ENCODE measurements at places on chromosomes 5 and 9. TPM values are rescaled to one million over a fixed set of nuclear protein-coding genes. Genes with fewer than 3 reads are reported as not detected.

TMC1 gene
- 0.69 TPM for total RNA-seq

C9 gene
- not detected for total RNA-seq

OR1Q1 gene
- not detected for total RNA-seq

ARID3C gene
- not detected for total RNA-seq

HRH2 gene
- total RNA-seq = 8.2 TPM

CCL27 gene
- total RNA-seq = not detected

DCTN3 gene
- total RNA-seq = 77.0 TPM

SHB gene
- total RNA-seq = 18.7 TPM

INSL4 gene
- not detected for total RNA-seq

TEK gene
- 14.5 TPM for total RNA-seq

RPL12 gene
- 993 TPM for total RNA-seq

EGFLAM gene
- total RNA-seq = 10.2 TPM
